AG09309 (cell line): ENCODE measurements at places on chromosomes 3 and 15.

DNA sequence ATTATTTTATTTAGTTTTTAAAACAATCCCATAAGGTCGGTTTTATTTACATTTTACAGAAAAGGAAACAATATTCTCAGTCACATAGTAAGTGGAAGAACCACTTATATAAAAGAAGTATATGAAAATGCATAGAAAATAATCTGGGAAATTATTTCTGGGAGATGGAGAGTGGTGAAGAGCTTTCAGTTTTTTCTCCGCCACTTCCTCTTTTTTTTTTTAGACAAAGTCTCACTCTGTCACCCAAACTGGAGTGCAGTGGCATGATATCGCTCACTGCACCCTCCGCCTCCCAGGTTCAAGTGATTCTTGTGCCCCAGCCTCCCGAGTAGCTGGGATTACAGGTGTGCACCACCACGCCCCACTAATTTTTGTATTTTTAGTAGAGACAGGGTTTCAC is 21.2 kb downstream of the RAD51 start:
- DNase-seq = no peak

- no peak for DNase-seq
Measured at GRCh38 chr3:158918451-158918850, 116.6 kb downstream of the MFSD1 start.

- no peak for DNase-seq
Measured at GRCh38 chr3:115512565-115513415, 110.5 kb upstream of the GAP43 start.

DNA sequence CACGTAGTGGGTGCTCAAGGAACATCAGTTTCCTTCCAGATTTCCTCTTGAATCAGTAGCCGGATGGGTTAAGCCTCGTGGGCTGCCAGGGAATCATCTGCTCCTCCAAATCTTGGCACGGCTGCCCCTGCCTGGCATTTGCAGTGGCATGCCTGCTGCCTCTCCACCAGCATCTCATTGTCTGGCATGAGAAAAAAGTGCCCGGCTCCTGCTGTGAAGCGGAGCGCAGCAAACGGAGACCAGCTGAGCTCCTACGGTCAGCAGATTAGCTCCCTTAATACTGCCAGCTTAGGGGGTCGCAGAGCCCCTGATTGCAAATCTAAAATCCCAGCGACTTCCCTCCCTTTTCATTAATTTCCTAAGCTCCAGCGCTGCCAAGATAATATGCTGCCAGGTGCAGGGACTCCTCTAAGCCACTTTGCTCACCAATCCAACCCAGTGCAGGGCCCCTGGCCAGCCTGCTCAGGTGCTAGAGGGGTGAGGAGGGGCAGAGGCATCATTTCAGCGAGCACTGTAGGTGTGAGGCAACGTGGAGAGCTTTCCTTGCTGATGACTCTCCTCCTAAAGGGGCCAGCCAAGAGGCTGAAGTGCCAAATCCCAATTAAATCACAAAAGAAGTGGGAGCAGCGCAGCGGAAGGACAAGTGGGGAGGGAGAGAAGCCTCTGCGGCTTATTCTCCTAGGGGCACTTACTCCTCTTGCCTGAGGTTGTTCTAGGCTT is 49.6 kb upstream of the ST8SIA2 start:
- DNase-seq = no peak

DNA sequence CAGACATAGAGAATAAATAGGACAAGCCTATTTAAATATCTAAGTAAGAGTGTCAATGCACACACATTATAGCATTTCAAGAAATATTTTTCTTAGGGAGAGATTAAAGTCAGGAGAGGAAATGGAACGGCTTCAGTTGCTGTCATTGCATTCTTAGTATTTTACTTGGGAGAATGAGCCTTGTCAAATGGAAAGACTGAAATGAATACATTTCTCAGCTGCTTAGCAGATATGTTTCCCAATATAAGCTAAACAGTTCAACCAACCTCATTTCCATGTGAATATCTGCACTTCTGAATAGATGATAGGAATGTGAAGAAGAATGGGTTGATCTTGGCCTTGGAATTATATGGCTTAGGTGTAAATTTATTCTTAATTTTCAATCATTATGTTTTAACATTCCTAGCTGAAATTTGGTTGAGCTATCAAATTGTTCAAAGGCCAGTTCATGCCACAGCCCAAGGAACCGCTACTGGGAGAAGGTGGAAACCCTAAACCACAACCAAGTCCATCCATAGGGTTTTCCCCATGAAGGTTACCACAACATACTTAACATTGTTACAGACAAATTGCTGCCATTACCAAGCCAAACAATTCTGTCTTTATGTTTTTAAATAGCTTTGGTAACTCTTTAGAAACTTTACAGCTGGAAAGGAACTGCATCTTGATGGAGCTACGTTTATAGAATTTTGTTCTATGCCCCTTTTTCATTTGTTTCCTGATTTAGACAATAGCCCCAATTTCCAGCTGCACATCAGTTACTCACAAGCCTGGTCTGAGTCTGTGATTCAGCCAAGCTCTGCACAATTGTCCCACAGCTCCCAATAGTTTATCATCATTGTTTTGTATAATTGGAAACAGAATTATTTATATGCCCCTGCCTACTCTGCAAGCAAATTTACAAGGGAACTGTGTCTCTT is 459.6 kb downstream of the MECOM start:
- no peak for DNase-seq

- no peak for DNase-seq
Measured at GRCh38 chr3:141164852-141165251, 66.8 kb upstream of the PXYLP1 start.

DNA sequence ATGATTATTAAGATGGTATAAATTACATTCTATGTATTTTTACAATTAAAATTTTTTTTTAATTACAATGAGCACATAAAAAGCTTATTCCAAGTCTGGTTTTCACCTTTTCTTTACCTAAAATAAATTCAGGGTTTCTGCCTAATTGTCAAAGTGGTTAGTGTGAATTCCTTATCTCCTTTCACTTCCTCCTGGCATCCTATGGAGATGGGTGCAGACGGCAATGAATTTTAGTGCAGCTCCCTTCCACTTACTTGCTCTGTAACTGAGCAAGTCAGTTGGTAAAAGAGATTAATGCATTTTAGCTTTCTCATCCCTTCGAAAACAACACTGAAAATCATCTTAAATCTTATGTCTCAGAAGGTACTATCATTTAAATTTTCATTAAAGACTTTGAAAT is 13.1 kb downstream of the HDGFL3 start:
- DNase-seq = no peak

DNA sequence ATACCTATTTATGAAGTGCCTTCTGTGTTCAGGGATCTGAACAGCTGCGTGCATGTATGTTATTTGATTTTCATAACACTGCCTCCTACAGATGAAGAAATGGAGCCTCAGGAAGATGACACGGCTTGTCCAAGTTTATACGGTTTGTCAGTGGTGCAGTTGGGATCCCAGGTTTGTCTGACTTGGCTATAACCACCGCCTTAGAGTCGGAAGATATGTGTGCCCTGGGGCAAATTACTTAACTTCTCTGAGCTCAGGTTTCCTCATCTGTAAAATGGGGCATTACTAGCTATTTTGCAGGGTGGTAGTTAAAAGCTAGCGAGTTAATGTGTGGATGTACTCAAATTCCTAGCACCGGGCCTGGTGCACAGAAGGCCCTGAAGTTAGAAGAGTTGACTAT is 54.1 kb upstream of the ANP32A start:
- DNase-seq = no peak

GRCh38 chr3:87088993-87089841 is 98.3 kb upstream of the VGLL3 start:
- DNase-seq = peak; percentile 76

DNA sequence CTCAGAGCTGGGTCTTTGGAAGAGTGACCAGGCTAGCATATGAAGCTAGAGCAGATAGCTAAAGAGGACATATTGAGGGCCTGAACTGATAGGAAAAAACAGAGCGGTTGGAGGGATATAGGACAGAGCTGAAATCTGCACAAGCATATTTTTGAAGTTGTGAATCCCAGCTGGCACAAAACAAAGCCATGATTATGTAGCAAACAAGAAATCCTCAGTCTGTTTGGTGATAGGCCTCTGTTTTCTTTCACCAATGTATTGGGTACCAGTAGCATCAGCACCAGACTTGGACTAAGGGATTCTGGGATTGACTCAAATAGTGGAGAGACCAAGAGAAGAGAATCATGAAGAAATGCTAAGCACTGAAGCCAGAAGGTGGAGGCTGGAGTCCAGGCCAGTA is 151.0 kb downstream of the FAM43A start:
- DNase-seq = no peak

DNA sequence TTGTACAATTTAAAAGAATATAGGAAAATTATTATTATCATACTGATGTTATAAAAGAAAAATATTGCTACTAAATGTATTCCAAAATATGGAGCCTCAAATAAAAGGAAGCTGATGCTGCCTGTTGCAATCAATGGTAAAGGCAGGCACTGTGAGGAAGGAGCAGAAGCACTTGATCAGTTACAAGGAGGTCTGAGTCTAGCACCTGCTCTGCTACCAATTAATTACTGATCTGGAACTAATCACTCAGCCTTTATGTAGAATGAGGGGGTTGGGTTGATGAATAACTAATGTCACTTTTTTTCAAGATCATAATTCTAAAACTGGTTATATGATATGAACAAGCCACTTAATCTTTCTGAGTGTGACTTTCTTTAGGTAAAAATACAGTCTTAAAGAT is 5.5 kb downstream of the ADGRG7 start:
- DNase-seq = no peak

- no peak for DNase-seq
Measured at GRCh38 chr3:32870373-32871095, 52.7 kb downstream of the TRIM71 start.

- DNase-seq = no peak
Measured at GRCh38 chr3:189455009-189455408, 176.2 kb upstream of the TP63 start.

GRCh38 chr15:63308491-63308890 is 31.1 kb downstream of the APH1B start:
- DNase-seq = no peak

DNA sequence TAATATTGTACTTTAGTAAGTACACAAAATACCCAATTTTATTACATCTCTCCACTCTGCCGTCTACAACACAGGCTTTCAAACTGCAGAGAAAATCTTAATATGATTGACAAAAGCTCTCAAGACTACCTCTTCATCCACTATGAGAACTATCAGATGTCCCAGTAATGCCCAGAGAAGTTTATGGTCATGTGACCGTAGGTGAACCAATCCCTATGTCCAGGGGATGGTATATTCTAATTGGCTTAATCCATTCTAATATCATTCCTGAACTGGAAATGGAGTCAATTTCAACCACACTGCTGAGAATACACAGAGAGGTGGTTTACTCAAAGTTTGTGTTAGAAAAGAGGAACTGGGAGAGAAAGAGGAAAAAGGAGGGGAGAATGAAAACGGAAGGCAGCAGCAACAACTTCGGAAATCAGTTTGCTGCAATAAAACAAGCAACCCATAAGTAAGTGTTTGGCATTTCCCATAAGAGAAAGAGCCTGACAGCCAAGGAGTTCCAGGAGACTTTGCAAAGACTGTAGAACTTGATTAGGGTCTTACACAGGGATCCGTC is 7.3 kb downstream of the SST start:
- DNase-seq = no peak

GRCh38 chr3:40580494-40581091 is 55.8 kb downstream of the ZNF621 start:
- DNase-seq = no peak

- peak; percentile 90 for DNase-seq
Measured at GRCh38 chr15:48440084-48440483, 108.9 kb downstream of the DUT start.

DNA sequence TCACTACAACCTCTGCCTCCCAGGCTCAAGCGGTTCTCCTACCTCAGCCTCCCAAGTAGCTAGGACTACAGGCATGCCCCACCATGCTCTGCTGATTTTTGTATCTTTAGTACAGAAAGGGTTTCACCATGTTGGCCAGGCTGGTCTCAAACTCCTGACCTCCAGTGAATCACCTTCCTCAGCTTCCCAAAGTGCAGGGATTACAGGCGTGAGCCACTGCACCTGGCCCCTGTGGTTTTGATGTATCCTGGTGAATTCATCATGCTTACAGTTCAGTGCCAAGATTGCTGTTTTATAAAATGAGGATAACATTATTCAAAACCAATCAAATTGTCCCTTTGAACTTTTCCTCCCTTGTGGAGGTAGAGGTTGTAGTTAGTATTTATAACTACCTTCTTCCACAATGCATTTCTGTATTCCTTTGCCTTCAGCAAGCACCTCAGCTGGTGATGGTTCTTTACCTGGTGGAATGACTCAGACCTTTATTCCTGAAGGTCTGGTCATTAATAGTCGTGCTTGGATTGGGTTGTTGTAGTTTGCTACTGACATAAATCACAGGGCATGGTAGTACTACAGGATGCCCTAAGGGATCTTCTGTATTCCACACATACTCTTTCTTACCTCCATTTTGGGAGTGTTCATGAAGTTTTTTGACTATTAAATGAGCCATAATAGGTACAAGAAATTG is 76.9 kb downstream of the UBP1 start:
- no peak for DNase-seq

DNA sequence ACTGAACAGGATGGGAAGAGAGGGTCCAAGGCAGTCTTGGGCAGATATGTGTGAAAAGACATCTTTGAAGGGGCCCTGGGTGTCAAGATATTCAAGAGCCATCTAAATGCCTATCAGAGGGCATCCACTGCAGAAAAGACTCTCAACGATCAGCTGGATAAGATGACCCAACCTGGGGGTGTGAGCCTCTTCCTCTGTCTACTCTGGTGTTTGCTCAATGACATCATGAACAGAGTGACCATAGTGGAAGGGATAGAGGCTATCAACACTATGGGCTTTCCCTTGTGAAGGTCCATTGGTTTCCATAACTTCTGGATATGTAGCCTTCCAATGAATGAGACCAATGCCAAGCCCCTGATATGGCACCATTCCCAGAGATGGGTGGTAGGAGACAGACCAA is 42.1 kb downstream of the FAH start:
- no peak for DNase-seq

GRCh38 chr15:39783244-39783820 is 691 bp upstream of the FSIP1 start:
- DNase-seq = no peak

DNA sequence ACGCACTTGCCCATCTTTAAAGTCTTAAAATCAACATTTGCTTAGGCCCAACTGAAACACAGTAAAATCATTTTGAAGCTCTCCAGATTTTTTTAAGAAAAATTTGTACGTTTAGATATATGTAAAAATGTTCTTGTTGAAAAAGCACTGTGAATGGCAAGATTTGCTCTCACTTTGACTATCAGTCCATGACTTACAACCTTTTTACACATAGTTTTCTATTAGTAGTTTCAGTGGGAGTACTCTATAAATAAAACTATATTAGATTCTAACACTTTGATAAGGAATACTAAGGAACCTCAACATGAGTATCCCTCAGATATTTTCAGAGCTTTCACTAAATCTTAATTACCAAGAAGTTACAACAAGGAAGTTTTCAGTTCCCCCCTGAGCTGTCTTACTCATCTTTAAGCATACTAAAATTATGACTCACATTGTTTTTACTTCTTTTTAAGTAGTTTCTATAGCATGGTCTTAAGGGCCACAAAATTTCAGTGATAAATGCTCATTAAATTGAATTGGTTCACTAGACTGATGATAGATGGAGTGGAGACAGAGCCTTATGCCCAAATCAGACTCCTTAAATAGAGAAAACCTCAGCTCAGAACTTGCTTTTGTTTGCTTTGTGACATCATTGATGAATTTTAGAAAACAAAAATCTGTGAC is 31.6 kb upstream of the RAP2B start:
- DNase-seq = peak; percentile 44
